ENCODE measurements at places on chromosomes 2 and 18.

GRCh38 chr2:27041752-27042151, 9.0 kb downstream of the TMEM214 start:
- DNase-seq, result no peak

DNA sequence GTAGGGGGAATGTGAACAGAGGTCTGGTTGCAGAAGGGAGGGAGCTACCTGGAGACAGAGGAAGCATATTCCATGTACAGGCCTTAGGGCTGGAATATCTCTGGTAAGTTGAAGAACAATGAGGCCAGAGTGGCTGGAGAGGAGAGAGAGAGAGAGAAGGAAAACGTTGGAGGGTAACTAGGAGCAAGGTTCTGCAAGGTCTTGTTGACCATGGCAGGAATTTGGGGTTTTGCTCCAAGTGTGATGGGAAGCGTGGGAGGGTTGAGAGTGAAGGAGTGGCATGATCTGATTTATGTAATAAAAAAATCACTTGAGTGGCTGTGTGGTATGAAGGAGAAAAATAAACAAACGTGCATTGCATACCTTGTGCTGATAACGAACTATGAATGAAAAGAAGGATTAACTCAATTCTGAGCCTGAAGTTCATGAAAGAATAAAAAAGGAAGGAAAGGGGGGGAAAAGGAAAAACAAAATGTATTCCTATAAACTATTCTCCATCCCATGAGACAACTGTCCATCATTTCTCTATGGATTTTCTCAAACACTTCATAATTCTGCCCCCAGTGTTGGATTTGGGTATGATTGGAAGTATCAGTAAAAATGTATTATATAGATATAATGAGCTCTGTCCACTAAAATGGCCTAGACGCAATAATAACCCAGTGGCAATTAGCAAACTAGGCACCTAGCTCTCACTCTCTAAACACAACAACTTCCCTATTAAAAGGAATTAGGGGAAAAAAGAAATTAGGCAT, 59.7 kb upstream of the PMAIP1 start:
- no peak for DNase-seq

DNA sequence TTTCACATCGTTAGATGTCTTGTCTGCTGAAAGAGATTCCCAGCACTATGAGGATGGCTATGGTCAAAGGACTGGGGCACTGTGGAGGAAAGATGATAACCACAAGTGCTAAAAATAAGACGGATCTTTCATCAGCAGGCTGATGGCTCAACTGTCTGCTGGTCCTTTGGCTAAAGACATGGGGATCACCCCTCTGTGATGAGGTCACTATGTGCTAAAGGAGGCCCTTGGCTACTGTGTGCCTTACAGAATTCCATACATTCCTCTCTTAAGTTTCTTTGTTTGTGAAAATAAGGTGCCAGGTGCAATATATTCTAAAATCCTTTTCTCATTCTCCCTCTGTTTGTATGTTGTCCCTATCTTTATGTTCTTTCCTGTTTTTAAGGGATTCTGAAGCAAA, 39.7 kb upstream of the LYPD6 start:
- no peak for DNase-seq

- DNase-seq, result no peak
These were observed 1307.8 kb upstream of the TMEFF2 start for GRCh38 chr2:193502363-193503035.

- DNase-seq, result no peak
These were observed 2.8 kb upstream of the LRRFIP1 start for GRCh38 chr2:237624565-237624964.

DNA sequence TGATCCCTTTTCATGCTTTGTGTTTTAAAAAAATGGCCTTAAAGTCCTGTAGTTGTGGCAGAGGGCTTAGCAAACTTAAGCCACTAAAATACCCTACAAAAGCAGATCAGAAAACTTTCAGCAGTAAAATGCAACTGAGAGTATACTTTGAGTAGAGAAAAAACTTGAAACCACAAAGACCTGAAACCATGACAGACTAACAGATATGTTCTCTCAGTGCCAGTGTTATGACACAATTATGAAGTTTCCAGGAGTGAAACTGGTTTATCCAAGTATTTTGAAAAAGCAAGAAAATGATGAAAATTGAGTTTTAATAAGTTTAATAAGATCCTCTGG, 74.5 kb downstream of the SPRED2 start:
- no peak for DNase-seq

- no peak for DNase-seq
These were observed 67.7 kb downstream of the CLIP4 start for GRCh38 chr2:29182920-29183319.

- DNase-seq, result no peak
These were observed 254.3 kb downstream of the BCL11A start for GRCh38 chr2:60299179-60299578.

GRCh38 chr2:34724107-34724506, 1125.0 kb upstream of the FAM98A start:
- no peak for DNase-seq

DNA sequence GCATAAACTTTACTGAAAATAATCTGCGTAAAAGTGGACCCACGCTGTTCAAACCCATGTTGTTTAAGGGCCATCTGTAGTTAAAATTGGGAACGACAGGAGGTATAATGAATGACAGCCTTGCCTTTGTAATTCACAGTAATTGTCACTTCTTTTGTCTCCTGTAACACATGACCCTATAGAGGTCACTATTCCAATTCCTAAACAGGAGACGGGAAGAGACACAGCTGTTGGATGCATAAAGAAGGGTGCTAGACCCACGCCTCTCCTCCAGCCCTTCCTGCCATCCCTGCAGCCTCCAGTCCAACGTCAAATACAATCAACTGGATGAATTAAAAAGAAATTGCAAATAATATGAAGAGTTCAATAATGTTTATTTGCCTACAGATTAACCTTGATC, 63.1 kb upstream of the NFATC1 start:
- no peak for DNase-seq

DNA sequence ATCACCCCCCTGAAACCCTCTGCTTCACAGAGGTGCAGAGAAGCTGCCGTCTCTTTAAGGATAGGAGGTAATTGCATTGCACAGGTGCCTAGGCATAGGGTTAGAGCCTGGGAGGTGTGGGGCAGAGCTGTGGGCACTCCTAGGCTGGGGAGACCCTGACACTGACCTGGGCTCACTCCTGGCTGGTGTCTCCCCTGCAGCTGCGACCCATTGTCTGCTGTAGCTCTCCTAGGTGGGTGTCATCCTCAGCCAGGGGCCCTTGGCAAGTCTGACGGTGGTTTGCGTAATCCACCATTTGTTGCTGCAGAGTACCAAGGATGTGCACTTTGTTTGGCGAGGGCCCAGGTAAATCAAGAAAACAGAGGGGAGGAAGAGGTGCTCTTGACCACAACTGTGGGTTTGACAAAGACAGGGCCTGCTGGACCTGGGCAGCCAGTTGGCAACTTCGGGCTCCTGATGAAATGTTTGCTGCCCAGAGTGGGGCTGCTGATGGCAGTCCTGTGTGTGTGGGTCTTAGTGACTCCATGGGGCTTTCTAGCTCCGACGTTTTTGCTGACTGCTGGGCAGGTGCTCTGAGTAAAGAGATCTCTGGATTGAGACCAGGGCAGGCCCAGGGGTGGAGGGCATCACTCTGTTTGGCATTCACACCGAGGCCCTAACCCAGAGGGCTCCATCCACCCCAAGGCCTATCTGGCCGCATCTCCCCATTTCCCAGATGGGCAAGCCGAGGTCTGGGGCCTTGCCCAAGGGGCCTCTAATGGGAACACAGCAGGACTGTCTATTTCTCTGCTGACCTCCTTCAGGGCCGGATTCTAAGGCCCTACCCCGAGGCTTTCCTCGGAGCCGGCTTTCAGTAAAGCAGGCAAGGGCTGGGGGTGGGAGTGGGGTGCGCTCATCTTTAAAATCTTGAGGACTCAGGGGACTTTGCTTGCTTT, 67.7 kb downstream of the EDAR start:
- DNase-seq, result no peak

- DNase-seq, result no peak
These were observed 134.9 kb downstream of the LRRTM4 start for GRCh38 chr2:77387324-77387723.

DNA sequence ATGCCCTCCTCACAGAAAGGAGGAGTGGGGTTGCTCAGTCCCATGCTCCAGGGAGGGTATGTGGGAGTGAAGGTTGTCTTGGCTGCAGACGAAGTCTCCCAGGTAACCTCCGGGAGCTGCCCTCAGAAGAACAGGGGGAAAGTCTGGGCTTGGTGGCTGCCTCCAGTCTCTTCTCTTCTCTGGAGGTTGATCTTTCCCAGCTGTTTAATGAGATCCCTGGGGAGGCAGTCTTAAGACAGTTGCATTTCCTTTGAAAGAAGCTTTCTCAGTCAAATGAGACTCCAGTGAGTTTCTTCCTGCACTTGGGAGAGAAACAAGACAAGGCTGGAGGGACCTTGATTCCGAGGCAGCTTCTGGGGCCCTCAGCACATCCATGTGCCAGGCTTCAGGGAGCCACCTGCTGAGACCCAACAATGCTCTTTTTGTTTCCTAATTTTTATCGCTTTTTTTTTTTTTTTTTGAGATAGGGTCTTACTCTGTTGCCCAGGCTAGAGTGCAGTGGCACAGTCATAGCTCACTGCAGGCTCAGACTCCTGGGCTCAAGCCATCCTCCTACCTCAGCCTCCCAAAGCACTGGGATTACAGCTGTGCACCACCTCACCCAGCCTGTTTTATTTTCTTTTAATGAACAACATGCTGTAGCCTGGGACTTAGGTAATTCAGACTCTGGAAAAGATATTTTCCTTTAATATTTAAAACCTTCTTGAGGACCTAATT, 71.7 kb upstream of the TPO start:
- DNase-seq, result no peak

DNA sequence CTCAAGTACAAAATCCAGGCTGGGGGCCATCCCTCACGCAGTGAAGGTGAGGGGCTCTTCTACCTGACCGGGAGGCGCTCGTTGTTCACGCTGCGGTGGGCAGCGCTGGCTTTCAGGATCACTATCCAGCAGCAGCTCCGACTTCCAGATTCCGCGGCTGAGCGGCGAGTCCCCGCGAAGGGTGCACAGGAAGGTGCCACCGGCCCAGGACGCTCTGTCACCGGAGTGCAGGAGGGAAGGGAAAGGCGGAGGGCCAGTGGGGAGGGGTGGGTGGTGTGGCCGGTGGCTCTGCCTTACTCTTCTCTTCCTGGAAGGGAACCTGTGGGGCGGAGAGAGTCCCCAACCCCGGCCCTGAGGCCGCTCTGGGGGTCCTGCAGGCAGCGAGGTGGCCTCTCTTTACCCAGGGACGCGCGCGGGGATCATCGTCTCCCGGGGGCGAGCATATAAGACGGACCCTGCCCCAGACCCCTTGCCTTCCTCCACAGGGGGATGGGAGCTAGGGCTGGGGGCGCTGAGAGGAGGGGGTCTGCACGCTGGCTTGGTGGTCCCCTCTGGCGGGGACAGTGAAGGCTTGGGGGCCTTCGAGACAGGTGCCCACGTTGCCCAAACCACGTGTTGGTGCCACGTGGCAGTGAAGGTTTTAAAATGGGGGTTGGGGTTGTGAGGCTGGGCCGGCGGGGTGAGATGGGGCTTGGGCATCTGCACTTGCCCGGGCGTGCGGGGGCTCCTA, 26.9 kb upstream of the HS6ST1 start:
- no peak for DNase-seq

DNA sequence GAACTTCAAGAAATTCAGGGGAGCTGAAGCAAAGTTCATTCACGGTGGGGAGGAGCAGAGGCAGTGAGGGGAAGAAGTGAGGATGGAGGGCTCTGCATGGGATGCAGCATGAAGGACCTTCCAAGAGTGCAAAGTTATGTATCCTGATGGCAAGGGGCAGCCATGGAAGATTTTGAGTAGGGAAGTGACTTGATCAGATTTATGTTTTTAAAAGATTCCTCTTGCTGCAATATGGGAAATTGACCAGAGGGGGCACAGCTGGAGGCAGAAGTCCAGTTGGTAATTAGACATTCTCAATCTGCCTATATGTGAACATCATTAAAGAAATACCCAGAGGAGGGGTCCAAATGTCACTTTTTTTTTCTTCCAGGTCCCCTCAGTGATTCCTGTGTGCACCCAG, 21.5 kb upstream of the ANXA4 start:
- no peak for DNase-seq

DNA sequence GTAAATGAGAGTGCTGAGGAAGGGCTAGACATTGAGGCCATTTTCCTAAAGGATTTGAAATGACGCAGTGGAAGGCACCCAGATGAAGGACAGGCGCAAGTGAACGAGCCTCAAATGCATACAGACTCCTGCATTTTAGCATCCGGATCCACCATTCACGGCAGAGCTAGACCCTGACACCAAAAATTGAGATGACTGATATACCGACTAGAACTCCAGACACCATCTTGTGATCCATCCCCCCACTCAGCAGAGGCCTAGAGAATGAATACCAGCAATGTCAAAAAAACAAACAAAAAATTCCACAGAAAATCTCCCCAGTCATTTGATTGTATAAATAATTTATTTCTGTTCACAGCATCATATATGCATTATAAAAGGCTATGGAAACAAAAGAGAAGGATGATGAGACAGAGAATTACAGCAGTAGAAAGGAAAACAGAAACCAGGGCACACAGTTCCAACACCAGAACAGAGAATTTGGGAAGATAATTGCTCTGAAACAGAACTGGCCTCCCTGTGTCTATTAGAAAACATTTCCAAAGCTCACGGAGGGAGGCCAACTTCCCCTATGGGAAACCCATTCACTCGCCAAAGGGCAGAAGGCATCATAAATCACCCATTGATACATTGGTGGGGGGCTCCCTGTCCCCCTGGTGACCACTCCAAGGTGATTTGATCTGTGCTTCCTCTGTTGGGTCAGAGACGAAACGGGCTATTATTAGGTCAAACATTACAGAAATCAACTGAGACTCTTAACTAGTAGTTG, 4.0 kb downstream of the ARL4C start:
- DNase-seq, result no peak

GRCh38 chr2:169173876-169174275, 104.5 kb downstream of the DHRS9 start:
- no peak for DNase-seq

GRCh38 chr18:33184958-33185357, 255.6 kb downstream of the CCDC178 start:
- no peak for DNase-seq

DNA sequence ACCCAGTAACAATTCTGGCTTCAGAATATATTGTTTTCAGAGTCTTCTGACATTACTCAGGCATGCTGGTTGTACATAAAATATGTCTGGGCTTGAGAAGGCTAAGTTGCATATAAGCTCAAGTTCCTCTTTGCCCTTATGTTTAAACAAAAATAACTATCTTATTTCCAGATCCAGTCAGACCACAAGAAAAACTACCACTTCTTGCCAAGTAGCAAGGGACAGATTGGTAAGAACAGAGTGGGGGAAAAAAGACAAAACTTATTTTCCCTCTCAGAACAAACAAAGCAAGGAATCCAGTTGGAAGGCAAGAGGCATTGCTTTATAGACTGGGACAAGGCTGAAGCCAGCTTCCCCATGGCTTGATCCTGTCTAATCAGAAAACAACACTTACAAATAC, 1036.7 kb upstream of the CELF4 start:
- no peak for DNase-seq

- no peak for DNase-seq
These were observed 9.5 kb upstream of the PROC start for GRCh38 chr2:127408807-127409099.

DNA sequence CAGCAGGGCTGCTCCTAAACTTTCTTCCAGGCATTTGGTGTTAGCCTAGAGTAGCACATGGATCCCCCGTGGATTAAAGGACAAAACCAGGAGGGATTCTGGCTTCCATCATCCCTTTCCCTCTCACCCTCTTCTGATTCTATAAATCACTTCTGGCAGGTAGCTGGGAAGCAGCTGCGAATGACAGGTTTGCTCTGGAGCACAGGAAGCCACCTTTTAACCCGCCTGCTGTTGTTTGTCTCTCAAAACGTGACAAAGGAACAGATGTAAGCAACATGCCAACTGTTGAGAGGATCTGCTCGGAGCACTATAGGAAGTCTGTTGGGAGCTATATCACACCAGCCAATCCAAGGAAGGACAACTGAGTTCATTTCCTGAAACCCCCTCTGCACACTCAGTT, 101.9 kb downstream of the ACTR2 start:
- DNase-seq, result no peak
